ENCODE measurements at places on chromosomes 4 and X.

- DNase-seq: no peak
Observed at GRCh38 chrX:77953708-77954107, 15.7 kb downstream of the PGAM4 start.

GRCh38 chr4:158384414-158384813 is 137.3 kb upstream of the RXFP1 start:
- DNase-seq: no peak

DNA sequence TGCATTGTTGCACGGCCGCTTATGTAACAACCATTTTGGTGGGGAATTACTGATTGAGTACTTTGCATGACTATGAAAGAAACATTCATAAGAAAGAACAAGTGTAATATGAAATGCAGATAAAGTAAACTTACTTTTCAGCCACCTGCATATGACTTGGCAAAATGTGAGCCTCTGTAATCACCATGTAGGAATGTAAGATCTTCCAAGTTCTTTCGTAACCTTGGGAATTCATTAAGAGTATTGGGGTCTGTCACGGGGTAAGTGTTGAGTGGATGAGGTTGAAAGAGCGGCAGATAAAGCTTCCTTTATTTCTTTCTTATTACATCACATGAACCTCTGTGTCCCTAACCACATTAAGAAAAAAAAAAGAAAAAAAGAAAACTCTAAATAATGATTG is 348.5 kb upstream of the NR3C2 start:
- no peak for DNase-seq

DNA sequence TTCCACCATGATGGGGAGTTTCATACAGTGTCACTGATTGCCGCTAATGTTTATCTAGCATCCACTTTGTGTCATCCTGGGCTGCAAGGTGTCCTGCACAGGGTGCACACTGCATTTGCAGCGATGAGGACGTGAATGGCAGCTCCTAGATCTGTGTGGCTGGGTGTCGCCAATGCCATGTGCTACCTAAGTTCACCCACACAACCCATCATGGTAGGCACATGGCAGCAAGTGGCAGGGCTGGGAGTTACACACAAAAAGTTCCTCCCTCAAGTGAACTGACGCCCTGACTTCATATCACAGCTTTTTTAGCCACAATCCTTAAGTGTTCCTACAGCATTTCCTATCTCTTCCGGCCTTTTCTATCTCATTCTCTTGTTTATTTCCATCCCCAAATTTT is 45.9 kb upstream of the SPRY1 start:
- DNase-seq: no peak

DNA sequence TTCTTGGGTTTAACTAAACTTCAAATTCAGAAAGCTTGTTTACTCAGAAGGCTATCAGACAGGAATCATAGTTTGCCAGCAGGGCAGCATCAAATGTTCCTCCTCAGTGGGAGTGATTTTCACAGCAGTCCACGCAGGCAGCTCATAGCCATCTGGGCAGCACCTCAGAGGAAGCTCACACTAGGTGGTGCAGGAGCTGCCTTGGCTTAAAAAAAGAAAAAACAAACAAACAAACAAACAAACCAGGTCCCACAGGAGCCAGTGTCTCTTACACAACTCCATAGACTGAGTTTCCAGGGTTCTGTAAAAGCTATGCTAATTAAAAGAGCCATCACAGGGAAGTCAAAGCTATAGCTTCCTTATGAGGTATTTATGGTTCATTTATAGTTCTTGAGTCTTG is 10.5 kb upstream of the KLHL5 start:
- no peak for DNase-seq

- no peak for DNase-seq
Observed at GRCh38 chrX:101539116-101539515, 11.2 kb upstream of the ARMCX1 start.

- DNase-seq: peak; percentile 90
Observed at GRCh38 chrX:39855748-39856129, 242.0 kb downstream of the BCOR start.

- no peak for DNase-seq
Observed at GRCh38 chr4:8732092-8732491, 139.5 kb downstream of the CPZ start.

GRCh38 chr4:41410049-41410448 is 127.9 kb upstream of the LIMCH1 start:
- no peak for DNase-seq

Measured in SW480 (cell line).